SK-N-SH (cell line): ENCODE measurements at places on chromosomes 4 and X.

- DNase-seq: no peak
Measured at GRCh38 chr4:137471461-137471860, 60.8 kb downstream of the PCDH18 start.

GRCh38 chrX:149837639-149838038 is 43.3 kb upstream of the MAGEA8 start:
- DNase-seq: no peak

GRCh38 chr4:62899646-62900364 is 1509.4 kb downstream of the TECRL start:
- no peak for DNase-seq

- DNase-seq: no peak
Measured at GRCh38 chr4:21801661-21802385, 146.7 kb downstream of the KCNIP4 start.
